ENCODE measurements at places on chromosomes 6 and 20. TPM values are rescaled to one million over a fixed set of nuclear protein-coding genes. Genes with fewer than 3 reads are reported as not detected.

MUC21 gene
- total RNA-seq: not detected

RSPH4A gene
- total RNA-seq: 0.32 TPM

ZNF311 gene
- total RNA-seq: 0.97 TPM

COL19A1 gene
- total RNA-seq: 0.32 TPM

ULBP1 gene
- 1.6 TPM for total RNA-seq

KCNK16 gene
- total RNA-seq: not detected

ENPP1 gene
- total RNA-seq: 6.0 TPM

AP5S1 gene
- total RNA-seq: 17.7 TPM

RAB5IF gene
- total RNA-seq: 67.3 TPM

C2 gene
- total RNA-seq: 1.3 TPM

GNAS-AS1 gene
- total RNA-seq: 0.64 TPM

HLA-DMB gene
- 1.7 TPM for total RNA-seq

FAM210B gene
- total RNA-seq: 38.0 TPM

C20orf96 gene
- total RNA-seq: 1.9 TPM

SCUBE3 gene
- 10.0 TPM for total RNA-seq

DEFB127 gene
- not detected for total RNA-seq

TENT5A gene
- total RNA-seq: 22.9 TPM

C6orf141 gene
- 0.43 TPM for total RNA-seq

PGC gene
- not detected for total RNA-seq

ELMO2 gene
- total RNA-seq: 48.4 TPM

EYA4 gene
- under 0.01 TPM for total RNA-seq

TMEM14A gene
- 18.7 TPM for total RNA-seq
